Amniotic epithelial cell (primary cell): ENCODE measurements at places on chromosomes 5 and 9.

DNA sequence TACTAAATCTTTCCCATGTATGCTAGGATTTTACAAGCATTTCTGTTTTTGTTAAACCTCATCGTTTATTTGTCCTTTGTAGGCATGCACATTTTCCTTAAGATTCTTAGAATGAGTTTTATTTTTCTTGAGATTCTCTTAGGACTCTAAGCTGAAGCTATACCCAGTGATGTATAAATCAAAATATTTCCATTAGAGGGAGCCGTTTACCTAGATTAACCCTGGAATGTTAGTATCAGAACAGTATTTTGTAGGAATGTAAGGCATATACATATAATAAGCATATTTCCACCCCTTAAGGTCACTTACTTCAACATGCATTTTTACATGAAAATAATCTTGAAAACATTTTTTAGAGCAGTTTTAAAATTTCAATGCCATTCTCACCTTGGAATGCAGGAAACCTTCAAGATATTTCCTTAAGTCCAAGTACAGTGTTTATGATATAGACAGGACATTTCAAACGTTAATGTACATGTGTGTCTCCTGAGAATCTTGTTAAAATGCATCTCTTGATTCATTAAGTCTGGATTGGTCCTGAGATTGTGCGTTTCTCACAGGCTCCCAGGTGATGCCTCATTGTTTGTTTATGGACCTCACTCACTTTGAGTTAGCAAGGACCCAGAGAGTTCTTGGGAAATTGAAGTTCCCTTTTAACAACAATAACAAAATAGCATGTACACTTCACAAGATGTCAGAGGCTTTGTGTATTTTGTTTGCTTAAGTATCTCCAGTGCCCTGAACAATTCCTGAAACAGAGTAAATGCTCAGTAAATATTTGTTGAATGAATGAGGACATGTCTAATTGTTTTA lies 34.9 kb upstream of the FCHO2 start:
- DNase-seq, result no peak

GRCh38 chr9:123454361-123454760 lies 98.4 kb downstream of the CRB2 start:
- no peak for DNase-seq

GRCh38 chr5:132782101-132782500 lies 5.1 kb upstream of the SEPTIN8 start:
- DNase-seq, result peak; percentile 35

GRCh38 chr9:135403733-135404450 lies 75.7 kb upstream of the PPP1R26 start:
- no peak for DNase-seq

DNA sequence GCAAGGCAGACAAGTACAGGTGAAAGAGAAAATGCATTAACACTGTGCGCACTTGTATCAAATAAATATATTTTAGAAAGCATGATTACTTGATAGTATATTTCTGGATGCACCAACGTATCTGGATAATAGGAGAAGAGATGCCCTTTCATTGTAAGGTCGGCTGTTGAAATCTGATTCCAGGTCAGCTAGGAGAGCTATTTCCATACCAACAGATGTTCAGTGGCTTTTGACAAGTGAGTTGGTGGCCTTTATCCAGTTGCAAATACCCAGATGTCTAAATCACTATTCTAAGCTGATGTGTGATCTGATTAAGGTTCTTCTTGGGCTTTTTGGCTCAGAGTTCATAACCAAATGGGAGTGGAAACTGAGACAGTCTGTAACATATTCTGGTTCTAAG lies 128.2 kb upstream of the TBCA start:
- DNase-seq, result no peak

GRCh38 chr9:71987471-71988371 lies 72.7 kb downstream of the C9orf57 start:
- peak; percentile 91 for DNase-seq

- DNase-seq, result no peak
Observed at GRCh38 chr9:26043431-26043830, 365.2 kb upstream of the TUSC1 start.

DNA sequence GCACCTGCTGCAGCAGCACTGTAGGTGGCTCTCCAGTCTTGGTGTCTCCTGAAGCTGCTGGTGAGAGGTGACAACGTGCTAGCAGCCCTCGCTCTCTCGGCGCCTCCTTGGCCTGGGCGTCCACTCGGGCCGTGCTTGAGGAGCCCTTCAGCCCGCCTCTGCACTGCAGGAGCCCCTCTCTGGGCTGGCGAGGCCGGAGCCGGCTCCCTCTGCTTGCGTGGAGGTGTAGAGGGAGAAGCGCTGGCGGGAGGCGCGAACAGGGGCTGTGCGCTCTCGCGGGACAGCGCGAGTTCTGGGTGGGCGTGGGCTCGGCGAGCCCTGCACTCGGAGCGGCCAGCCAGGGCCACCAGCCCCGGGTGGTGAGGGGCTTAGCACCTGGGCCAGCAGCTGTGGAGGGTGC lies 62.2 kb upstream of the CNOT6 start:
- no peak for DNase-seq

DNA sequence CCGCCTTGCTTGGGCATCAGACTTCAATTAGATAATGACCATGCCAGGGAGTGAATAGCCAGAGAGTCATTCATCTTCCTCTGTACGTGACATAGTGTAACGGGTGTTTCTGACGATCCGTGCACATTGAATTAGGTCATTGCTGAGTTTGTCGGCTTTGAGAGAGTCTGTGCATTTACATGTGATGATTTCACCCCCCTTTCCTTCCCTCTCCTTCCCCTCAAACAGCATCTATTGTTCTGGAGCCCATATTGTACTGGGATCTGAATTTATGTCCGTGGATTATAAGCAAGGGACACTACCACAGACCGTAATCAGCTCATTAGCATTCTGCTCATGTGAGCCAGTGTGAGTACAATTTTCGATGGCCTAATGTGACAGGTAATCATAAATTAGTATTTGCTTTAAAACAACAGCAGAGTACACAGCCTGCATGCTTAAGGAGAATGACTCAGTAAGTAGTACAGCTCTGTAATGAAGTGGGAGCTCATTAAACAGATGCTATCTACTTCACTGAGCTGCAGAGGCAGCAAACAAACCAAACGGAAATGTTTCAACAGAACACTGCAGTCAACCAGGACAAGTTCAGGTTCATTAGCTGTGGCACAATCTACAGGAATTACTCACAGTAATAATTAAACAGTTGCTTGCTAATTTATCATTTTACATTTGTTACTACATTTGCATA lies 302.1 kb downstream of the CSNK1G3 start:
- peak; percentile 93 for DNase-seq

DNA sequence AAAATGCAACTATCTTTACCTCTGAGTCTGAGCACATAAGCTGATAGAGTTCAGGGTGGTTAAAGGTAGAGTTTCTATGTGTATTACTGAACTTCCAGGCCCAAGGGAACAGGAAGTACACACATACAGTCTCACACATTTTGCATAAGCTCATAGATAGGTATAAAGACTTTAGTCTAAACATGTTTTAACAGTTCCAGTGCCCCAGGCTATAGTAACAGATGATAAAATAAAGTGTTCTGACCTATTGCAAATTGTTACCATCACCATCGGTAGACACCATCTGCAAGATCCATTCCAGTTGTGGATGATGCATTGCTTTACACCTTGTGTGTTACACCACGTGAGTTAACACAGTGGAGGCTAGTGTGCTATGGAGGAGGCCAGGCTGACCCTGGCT lies 95.8 kb downstream of the TMEM174 start:
- DNase-seq, result no peak

GRCh38 chr5:58156361-58156760 lies 303.5 kb downstream of the PLK2 start:
- DNase-seq, result no peak

- DNase-seq, result no peak
Observed at GRCh38 chr9:138121438-138122050, 244.0 kb downstream of the CACNA1B start.

- DNase-seq, result no peak
Observed at GRCh38 chr5:139403418-139403786, 487 bp downstream of the SPATA24 start.

DNA sequence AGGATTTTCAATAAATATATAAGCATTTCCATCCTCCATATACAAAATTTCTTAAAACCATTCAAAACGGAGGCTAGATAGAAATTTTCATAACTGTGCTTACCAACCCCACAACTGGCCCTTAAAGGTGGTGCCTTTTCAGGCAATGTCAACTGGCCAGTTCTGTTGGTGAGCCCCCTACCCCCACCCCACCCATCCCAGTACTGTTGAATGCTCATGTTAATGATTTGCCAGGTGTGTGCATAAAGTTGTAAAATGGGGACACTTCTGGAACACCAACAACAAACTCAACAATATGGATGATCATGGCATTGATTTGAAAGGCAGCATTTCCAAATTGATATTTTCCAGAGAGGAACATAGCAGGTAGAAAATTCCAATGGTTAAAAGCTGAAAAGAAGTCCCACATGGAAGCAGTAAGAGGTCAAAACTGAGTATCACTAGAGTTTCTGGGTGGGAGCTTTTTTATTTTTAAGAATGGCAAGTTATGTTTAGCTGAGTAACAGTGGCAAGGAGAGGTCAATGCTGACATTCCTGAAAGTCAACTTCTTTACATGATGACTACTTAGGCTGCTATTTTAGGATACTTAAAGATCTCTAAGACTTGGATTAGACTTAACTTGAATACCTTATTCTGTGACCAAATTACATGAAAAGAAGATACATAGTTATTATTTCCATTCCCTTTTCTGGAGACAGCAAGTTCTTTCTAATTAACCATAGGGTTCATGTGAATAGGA lies 2.7 kb downstream of the LEAP2 start:
- no peak for DNase-seq

DNA sequence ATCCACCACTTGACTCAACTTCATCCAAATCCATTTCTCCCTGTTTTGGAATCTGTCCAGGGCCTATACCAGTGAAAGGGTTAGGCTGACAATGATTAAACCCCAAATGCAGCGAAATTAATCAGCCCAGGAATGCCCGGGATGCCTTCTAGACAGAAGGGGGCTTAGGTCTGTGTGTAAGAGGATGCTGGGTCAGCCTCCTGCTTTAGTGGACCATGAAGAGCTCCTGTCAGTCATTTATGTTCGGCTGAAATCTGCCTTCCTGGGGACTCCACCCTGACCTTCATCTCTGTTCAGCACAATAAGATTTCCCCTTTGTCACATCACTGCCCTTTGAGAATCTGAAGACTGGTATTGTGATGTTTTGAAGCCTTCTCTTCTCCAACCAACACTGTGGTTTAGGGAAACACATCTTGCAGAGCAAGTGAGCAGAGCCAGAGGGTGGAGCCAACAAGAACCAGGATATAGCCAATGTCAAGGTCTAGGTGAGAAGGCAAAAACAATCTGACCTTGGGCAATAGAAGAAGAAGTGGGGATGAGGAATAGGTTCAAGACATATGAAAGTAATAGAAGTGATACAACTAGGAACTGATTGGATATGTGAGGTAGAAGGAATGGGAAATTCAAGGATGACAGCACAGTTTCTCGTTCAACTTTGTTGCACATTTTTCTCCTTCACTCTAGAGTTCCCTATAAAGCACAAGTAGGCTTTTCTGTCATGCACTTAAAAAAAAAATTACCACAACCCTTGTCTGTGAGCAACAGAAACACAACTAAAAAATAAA lies 234.4 kb downstream of the ARHGAP26 start:
- DNase-seq, result no peak

GRCh38 chr9:123353984-123354591 lies 1.9 kb upstream of the CRB2 start:
- DNase-seq, result peak; percentile 59

GRCh38 chr5:36089989-36090388 lies 23.3 kb upstream of the UGT3A2 start:
- DNase-seq, result peak; percentile 25

DNA sequence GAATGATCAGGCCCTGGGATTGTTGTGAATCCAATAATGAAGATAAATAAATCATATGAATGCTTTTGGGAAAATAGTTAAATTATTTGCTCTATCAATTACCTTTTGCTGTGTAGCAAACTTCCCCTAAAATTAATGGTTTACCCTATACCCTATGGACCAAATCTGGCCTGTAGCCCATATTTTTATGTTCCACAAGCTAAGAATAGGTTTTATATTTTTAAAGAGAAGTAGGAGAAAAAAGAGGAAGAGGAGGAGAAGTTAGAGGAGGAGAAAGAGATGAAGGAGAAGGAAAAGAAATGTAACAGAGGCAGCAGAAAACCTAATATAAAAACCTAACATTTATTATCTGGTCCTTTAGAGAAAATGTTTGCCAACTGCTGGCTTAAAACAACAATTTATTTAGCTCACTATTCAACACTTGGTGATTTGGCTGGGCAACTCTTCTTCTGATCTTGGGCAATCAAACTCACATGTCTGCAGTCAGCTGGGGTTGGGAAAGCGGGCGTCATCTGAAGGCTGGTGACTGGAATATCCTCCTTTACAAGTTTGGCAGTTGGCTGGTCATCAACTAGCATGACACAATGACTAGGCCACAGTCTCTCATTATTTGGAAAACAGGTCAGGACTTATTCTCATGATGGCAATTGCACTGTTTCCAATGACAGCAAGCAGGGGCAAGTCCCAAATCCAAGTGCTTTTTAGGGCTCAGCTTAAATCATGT lies 522.9 kb downstream of the RASEF start:
- no peak for DNase-seq

GRCh38 chr9:120381839-120382238 lies 198.1 kb downstream of the CDK5RAP2 start:
- DNase-seq, result no peak

GRCh38 chr9:90249094-90249493 lies 393.5 kb downstream of the DIRAS2 start:
- no peak for DNase-seq

DNA sequence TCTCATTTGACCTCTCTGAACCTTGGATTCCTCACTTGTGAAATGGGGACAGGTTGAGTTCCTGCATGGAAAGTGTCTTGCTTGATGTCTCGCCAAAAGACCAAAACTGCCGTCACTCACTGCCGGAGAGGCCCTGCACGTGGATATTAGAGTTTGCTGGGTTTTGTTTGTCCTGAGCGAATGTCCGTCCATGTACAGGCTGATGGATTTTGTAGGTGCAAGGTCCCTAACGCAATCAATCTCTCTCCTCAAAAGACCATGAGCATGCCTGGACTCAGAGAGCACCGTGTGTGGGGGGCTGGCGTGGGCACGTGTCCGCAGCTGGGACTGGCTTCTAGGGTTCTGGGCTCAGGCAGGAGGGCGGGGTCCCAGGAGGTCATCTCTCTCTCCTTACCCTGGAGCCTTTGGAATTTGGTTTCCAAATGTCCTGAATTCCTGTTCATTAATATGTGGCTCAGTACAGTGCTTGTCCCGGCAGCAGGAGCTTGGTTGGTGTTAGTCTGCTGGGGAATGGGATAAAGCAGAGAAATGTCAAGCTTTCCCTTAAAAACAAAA lies 146.0 kb upstream of the IER5L start:
- DNase-seq, result no peak

DNA sequence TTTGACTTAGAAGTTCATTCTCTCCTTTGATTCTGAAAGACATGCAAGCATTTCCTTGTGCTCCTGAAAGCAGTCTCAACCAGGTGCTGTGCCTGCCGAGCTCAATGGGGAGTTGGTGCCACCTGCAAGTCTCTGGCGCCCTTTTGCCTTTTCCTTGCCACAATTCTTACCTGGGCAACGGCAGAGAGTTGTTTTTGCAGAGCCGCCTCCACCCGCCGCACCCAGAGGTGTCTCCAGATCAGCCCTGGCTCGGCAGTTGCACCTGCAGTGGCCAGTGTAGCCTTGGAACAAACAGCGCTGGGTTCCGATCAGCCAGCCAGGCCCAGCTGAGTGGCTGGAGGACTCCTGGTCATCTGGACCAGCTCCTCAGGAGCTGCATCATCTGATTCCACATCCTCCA lies 262.9 kb downstream of the IRX2 start:
- no peak for DNase-seq
